Hepatic stellate cell (primary cell): ENCODE measurements at places on chromosomes 3 and 15.

- DNase-seq = peak; percentile 93
Observed at GRCh38 chr15:66851311-66852063, 149.5 kb downstream of the SMAD6 start.

GRCh38 chr15:47460795-47461573 is 256.3 kb upstream of the SEMA6D start:
- no peak for DNase-seq

DNA sequence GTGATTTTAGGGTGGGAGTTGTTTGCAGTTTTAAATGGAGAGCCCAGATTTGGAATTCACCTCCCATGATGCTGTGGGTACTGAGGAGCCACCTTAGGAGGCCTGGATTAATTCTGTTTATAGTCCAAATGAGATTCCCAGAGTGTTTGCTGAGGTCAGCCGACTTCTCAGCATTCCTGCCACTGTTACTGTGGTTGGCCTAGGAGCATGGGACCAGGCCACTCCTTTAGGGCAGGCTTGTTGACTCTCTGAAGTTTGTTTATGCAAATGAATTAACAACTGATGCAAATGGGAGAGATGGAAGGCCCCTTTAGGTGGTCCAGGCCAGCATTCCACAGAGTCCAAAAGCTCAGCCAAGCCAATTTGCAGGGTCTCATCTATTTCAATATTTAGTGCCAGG is 46.1 kb downstream of the CACNA2D3 start:
- DNase-seq = no peak

GRCh38 chr3:79125313-79125984 is 642.3 kb downstream of the ROBO1 start:
- no peak for DNase-seq

GRCh38 chr3:9147896-9148266 is 101.6 kb downstream of the SRGAP3 start:
- no peak for DNase-seq

DNA sequence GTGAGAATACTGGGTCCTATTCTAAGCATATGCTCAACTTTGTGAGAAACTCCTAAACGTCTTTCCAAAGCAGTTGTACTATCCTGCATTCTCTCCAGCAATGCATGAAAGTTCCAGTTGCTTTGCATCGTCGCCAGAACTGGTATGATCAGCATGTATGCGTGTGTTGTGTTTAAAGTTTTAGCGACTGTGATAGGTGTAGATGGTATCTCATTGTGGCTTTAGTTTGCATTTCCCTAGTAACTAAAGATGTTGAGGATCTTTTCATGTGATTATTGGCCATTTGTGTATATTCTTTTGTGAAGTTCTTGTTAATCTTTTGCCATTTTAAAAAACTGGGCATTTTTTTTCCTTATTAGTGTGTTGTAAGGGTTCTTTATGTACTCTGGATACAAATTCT is 115.1 kb downstream of the SPATA16 start:
- DNase-seq = no peak

- DNase-seq = no peak
Observed at GRCh38 chr3:182392182-182392937, 400.9 kb upstream of the ATP11B start.

- no peak for DNase-seq
Observed at GRCh38 chr15:92304223-92304975, 89.3 kb upstream of the ST8SIA2 start.

DNA sequence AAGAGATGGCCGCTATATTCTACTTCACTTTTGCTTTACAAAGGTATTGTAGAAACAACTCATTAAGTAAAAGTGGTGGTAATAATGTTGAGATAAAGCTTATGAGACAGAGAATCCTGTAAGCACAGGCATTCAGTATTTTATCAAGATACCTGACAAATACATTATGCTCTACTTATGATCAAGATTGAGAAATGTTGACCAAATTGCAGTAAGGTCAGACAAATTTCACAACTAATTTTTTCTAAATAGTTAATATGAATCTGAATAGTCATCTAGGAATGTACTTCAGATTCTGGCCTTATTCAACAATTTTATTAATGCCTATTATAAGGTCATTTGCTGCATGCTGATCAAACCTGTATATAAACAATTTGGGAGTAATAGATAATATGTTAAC is 95.1 kb upstream of the MBNL1 start:
- DNase-seq = no peak

DNA sequence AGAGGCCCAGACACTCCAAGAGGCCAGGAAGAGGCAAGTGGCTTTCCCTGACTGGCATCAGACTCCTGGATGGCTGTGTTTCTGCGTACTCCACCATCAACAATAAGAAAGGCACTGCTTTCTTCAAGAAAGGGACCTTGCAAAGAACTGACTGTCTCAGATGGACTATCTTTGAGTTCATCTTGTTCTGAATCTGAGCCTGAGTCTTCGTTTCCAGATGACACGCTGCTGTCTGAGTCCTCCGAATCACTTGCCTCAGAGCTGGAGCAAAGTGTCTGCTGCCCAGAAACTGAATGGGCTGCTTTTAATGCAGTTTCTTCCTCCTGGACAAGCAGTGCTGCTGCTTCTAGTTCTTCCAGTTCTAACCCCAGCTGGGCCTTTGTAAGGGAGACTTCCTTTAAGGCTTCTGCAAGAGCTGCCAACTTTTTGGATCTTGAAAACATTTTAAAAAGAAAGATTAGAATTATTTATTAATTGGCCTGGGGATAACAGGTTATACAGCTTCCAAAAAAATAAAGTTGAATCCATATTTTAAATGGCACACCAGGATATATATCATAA is 97.8 kb downstream of the SHQ1 start:
- DNase-seq = no peak

GRCh38 chr3:144771381-144771870 is 799.8 kb downstream of the DIPK2A start:
- no peak for DNase-seq

GRCh38 chr3:52046186-52046901 is 10.0 kb downstream of the DUSP7 start:
- peak; percentile 99 for DNase-seq

DNA sequence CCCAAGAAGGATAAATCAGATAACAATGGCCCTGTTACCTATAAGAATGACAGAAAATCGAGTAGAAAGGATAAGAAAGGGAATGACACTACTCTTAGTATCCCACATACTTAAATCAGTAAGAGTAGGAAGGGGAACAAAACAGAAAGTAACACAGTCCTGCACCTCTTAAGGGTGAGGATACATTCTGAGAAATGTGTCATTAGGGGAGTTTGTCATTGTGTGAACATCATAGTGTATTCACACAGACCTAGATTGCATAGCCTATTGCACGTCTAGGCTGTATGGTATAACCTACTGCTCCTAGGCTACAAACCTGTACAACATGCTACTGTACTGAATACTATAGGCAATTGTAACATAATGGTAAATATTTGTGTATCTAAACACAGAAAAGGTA is 142.6 kb downstream of the PLCH1 start:
- no peak for DNase-seq

GRCh38 chr3:46998121-46998851 is 18.8 kb downstream of the NBEAL2 start:
- peak; percentile 53 for DNase-seq

DNA sequence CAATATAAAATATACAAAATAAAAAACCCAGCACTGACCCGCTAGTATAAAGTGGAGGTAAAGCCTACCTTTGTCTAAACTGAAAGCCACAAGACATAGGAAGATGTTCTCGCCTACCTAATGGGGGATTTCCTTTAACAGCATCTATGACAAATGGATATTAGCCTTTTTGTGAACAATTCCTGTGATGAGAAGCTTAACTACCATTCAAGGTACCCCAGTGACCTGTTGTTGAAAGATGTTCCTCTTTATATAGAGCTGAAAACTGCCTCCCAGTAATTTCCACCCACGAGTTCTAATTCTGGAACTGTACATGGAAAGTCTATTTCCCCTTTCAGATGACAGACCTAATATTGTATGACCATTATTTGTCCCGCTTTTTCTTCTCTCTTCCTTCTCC is 109.8 kb upstream of the RASGRP1 start:
- DNase-seq = no peak

GRCh38 chr3:47019201-47019600 is 39.7 kb downstream of the NBEAL2 start:
- DNase-seq = no peak

DNA sequence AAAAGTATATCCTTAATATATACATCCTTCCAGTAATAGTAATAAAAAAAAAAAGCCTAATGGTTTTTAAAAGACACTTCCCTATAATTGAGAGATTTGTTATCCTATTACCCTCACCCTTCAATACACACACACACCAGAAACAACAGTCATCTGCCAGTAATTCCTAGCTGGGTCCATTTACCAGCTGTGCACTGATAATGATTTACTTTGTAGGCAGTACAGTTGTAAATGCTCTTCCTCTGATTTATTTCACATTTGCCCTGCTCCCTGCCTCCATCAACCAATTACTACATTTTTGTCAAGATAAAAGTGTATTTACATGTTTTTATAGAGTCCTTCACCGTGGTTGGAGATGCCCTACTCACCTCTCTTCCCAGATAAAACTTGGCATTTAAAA is 12.4 kb downstream of the TPM1 start:
- DNase-seq = no peak

DNA sequence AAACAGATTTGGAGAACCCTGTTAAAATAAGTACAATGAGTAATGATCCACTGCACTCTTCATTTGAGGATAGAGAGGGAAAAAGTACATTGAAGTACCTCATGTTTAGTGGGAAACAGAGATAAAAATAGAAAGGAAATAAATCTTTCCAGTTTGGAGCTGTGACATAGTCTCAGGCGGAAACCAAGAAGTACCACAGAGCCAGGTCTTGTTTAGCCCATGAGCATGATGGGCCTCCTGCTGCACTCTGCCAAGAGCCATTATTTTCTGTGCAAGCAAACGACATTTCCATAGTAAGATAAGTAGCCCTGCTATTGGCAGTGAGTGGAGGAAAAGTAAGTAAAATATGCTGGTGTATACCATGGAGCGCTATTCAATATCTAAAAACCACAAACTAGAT is 796.1 kb downstream of the TBL1XR1 start:
- DNase-seq = no peak

- no peak for DNase-seq
Observed at GRCh38 chr15:99592145-99592791, 26.5 kb downstream of the MEF2A start.

- no peak for DNase-seq
Observed at GRCh38 chr3:57006949-57007419, 53.5 kb upstream of the SPATA12 start.

DNA sequence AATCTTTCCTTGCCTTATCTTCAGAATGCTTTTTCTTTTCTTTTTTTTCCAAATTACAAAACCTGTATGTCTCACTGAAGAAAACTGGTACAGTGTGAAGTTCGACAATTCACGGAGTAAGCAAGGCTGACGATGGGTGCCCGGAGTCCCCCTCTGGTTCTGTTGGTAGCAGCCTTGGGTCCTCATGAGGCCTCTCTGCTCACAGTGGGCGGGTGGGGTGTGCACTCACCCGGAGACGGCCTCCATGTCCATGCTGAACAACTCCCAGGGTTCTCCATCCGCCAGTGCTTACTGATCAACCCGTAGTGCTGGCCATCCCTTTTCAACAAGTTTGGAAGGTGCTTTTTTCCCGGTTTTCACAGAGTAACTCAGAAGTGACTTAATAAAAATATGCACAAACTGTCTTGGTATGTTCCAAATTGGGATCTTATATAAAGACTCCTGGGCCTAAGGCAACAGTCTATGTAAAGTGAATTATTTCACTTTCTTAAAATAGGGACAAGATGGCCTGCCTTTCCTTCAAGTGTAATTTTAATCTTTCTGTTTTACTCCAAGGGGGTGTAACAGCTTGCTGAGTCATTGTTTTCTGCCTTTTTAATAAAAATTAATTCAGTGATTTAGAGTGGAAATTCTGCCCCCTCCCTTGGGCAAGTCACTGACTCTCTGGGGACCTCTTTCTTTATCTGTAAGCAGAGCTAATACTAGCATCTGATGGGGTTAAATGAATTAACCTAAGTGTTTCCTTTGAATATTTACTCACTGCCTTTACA is 23.7 kb downstream of the LRRK1 start:
- DNase-seq = no peak

GRCh38 chr3:13479332-13479581 is 849 bp upstream of the HDAC11 start:
- DNase-seq = peak; percentile 55

DNA sequence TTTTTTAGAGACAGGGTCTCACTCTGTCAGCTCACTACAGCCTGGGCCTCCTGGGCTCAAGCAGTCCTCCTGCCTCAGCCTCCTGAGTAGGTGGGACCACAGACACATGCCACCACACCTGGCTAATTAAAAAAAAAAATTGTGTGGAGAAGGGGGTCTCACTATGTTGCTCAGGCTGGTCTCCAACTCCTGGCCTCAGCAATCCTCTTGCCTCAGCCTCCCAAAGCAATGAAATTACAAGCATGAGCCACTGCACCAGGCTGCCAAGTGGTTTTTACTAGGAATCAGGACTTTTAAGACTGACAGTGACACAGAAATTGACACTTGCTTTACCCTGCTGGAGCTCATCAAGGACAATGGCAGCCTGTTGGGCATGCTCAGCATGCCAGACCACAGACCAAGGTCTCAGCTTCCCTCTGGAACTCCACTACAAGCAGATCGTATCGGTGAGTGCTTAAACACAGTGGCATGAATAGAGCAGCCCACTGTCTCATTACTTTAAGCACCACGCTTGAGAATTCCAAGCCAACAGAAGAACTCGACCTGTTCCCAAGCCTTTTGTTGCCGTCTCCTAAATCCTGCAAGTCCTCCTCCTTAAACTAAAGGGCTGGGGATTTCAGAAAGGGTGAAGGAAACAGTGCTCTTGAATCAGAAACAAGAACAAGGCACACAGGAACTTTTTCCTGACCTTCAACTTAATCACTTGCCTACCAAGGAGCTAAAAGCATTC is 41.4 kb downstream of the EOMES start:
- DNase-seq = no peak
